ENCODE measurements at places on chromosomes 16 and 17.

GRCh38 chr16:20249211-20249610, 78.1 kb downstream of the GP2 start:
- no peak for DNase-seq

GRCh38 chr17:44067545-44067940, 1.1 kb upstream of the LSM12 start:
- DNase-seq: no peak

DNA sequence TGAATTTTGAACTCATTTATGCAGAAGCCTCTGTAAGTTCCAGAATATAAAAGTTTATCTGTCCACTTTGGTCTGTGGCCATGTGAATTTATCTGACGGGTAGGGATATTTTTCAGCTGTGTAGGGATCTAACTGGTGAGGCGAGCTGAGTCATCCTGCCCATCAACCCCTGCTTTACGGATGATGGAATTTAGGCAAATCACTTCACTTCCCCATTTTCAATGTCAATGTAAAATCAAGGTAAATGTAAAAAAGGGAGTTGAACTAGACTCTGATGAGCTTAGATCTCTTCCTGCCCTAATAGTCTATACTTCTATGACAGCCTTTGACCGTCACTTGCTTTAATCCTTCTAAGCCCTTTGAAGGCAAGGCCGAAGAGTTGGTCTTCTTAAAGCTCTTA, 2.6 kb downstream of the SLC16A6 start:
- no peak for DNase-seq

DNA sequence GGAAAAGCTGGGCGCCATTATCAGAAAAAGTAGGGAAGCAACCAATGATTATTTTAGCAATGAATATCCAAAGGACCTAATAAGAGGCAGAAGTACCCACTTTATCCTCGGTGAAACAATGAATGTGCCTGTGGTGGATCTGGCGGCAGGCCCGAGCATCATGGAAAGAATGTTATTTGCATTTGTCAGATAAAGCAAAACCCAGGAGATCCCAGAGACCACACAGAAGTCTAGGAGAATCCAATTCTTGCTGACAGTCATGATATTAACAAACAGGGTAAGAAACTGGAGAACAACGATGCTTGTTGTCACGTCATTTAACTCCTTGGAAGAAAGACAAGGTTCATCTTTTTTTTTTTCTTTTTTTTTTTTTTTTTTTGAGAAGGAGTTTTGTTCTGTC, 12.0 kb upstream of the TNRC6A start:
- DNase-seq: no peak

DNA sequence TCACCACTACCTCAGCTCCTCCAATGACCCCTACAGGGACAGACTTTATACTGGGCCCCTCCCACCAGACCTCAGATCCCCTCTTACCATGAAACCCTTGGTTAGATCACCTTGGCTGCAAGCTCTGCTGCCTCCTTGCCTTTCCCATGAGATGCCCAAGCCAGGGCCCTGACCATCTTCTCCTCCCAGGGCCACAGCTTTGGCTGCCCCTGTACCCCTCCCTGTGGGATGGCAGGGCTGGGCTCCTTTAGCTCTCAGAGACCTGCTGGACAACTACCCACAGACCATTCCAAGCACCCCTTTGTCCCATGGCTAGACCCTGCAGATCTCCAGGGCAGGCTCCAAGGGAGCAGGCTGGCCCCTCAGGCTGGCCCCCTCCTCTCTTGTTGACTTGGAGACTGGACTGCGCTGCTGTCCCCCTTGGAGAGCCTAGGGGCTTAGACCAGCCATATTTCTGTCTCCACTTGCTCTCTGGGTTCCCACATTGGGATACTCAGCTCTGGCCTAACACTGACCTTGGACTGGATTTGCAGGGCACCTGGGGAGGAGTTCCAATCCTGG, 1692.7 kb downstream of the TP53TG3F start:
- no peak for DNase-seq

All from stimulated activated CD8-positive, alpha-beta memory T cell treated with anti-CD3 and anti-CD28 coated beads, Interleukin-2, amount 100 ng/mL, for 1 hour (primary cell).